Activated CD4-positive, alpha-beta T cell treated with anti-CD3 and anti-CD28 coated beads, Interleukin-2, amount 50 U/mL, for 4 hours (primary cell): ENCODE measurements at places on chromosomes 5 and 9.

GRCh38 chr9:82101475-82101874, 112.9 kb downstream of the SPATA31D1 start:
- no peak for DNase-seq

DNA sequence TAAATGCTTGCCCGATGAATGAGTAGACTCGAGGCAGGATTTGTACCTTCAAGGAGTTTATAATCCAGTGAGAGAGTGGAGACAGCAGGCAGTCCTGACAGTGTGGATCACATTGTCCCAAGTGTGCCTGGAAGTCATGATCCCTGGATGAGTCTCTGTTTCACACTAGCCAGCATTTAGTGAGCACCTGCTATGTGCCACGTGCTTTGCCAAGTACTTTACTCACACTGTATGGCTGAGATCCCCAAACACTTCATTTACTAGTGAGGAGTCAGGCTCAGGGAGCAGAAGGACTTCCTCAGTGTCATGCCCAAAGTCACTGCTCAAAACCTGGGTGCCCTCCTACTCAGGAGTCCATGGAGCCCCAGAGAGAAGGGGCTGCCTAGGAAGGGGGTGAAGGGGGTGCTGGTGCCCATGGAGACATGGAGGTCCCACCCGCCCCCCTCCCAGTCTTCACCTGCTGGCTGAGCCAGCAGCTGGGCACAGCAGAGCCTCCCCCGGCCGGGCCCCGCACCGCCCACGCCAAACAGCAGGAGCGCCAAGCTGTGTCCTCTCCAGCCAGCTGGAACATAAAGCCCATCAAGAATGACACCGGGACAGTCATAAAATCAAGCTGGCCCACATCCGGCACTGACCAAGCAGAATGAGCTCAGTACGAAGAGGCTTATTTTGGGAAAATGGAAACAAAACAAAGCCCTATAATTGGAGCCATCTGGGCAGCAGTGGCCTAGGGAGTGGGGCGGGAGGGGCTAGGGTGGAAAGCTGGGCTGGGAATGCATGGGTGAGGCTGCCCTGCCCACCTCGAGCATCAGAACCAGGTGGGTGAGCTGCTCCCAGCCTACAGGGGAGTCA, 10.6 kb downstream of the LAMC3 start:
- DNase-seq, result no peak

- DNase-seq, result no peak
These were observed 344.2 kb downstream of the NTRK2 start for GRCh38 chr9:85013703-85014102.

DNA sequence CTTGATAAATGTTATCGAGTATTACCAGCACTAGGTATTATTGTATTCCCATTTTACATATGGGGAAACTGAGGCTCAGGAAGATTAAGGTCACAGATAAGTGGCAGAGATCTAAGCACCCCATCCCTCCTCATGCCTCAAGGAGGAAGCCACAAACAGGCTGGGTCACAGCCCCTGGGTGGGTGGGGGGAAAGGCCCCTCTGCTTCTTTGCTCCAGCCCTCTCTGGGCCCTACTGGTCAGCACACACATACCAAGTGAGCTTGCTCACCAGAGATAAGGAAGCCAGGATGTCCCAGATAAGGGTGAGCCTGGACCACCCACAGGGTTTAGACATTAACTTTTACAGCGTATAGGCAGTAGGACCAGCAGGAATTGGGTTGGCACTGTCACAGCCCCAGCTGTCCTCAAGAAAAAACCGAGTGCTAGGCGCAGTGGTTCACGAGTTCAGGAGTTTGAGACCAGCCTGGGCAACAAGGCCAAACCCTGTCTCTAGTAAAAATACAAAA, 45.3 kb downstream of the STK10 start:
- no peak for DNase-seq

DNA sequence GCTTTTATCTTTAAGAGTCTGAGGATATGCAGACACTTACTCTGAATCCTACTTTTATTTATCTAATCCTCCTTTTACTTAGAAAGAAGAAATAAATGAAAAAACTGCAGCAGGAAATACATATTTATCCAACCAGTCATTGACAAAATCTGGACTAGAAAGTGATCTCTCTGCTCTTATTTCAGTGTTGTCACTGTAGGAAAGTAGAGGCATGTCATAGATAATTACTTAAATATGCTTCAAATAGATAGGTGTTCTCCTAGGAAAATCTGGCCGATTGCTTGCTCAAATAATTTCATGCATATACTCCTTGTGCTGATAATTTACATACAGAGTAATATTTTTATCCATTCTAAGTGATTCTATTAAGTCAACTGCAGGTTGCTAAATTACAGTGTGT, 2001.9 kb upstream of the C9orf72 start:
- no peak for DNase-seq

GRCh38 chr5:3827624-3828023, 232.0 kb downstream of the IRX1 start:
- DNase-seq, result no peak

DNA sequence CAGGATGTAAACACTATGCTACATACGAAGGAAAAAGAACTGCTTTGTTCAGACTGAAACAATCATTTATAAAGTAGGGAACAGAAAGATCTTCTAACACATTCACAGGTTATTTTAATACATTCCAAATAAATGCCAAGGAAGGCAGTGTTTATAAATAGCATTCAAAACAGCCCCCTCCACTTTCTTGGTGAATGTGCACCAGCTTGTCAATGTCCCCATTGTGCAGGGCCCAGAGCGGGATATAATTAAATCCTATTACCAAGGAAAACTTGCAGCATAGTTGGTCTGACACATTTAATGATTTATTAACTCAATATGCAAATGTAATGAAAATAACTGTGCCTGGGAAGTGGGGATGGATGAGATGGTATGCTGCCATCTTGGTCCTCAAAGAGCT, 135.9 kb upstream of the RAD23B start:
- no peak for DNase-seq

DNA sequence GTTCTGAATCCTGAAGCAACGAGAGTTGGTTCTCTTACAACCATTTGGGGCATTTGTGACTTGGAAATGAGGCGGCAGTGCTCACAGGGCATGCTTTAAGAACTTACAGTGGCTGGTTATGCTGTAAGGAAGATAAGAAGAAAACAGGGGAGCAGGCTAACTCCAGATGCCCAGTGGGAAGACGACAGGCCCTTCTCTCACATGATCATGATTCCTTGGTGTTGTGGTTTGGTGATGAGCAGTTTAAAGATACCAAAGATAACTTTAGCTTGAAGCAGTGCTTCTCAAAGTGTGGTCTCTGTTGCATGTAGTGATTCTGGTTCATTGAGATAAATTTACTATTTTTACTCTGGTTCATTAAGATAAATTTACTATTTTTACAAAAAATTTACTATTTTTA, 2.6 kb upstream of the HABP4 start:
- no peak for DNase-seq

DNA sequence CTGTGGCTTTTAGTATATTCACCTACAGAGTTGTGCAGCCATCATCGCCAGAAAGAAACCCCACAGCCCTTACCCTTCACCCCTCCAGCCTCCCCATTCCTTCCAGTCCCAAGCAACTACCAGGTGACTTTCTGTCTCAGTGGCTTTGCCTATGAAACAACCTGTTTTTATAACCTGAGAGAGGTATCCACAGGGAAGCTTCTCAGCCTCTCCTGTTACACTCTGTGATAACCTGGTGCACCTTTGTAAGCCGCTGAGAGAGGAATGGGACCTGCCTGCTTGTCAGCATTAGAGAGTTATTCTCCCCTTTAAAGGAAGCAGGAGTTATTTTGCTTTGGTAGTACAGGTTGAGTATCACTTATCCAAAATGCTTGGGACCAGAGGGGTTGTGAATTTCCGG, 93.6 kb downstream of the TRIO start:
- DNase-seq, result no peak

GRCh38 chr9:129407905-129408452, 212.9 kb downstream of the C9orf50 start:
- DNase-seq, result no peak

DNA sequence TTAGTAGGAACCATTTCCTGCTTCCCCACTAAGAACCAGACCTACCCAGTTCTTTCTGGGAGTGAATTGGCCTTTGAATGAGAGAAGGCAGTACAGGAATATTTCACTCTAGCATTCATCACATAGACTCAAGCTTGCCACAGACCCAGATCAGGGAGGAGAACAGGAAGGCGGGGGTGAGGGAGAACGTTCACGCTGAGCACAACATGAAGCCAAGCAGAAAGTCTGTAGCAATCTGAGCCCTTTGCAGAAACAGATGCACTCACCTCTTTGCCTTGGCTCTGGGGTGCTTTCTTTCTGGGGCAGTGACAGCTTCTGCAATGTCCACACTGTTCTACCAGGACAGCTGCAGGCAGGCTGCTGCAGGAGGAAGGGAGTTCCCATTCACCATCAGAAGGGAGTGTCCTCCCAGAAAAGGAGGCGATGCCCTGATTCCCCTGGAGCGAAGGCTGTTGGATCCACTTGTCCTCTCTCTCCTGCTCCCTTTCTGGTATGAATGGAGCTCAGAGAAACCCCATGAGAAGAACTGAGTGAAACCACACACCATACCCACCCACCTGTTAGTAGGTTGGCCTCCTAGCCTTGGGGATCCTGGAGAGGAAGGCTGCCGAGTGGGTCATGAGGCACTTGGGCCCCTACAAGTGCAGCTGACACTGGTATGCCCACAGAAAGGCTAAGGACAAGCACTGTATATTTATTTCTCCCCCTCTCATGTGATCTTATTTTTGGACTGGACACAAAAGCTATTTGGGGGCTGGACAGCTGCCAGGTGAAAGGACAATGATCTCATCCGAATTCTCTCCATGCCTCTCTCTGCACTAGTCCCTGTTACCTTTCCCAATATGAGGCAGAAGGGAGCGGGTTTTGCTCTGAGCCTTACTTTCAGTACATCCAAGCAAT, 11.7 kb upstream of the FGF1 start:
- DNase-seq, result no peak

GRCh38 chr5:150329881-150330876, 27.3 kb upstream of the TCOF1 start:
- DNase-seq, result no peak

DNA sequence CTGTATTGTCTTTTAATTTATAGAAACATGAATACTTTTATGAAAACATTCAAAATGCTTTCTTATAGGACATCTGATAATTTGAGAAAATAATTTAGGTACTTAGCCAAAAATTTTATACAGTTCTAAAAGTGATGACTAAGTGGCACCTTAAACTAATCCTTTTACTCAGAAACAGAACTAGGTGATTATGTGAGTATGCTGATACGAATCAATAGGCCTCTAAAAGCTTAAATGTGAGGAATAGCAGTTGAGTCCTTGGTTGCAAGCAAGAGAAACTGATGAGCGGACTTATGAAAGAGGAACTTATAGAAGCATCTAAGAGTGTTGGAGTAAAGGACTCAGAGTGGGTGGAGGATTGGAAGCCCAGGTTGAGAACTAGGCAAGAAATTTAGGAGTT, 26.4 kb downstream of the ANXA1 start:
- DNase-seq, result no peak

DNA sequence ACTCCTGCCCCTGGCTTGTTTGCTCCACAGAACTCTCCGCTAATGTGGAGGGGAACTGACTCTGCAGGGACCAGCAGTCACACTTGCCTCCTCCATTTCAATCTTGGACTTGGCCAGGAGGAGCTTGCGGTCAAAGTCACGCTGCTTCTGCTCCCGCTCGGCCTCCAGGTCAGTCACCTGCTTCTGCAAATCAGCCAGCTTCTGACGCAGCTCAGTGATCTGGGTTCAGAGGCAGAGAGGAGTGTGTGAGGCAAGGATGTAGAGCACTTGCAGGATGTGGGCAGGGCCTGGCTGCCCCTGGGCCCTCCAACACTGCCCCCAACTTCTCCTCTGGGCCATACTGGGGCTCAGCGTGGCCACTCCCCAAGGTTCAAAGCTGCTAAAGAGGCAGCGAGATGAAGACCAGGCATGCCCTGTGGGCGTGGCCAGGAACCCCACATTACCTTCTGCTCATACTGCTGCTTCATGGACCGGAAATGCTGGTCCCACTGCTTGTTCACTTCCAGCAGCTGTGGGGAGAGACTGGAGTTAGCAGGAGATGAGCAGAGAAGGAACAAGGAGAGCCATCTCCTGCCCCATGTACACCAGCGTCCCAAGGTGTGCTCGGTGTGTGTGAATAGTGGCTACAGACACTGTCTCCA, 22.2 kb downstream of the GPX3 start:
- DNase-seq, result no peak

DNA sequence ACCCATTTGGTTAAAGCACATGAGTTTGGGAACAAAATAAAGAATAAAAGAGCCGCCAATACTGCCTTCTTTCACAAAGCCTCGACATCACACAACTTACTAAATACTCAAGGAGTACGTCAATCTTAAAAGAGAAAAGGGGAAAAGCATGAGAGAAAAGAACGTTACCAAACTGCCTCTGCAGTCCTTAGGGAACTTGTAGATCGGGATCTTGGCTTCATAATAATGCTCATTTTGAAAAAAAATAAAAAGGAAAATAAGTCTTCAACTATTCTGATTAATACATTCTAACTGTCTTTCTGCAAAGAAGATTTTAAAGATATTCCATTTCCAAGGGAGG, 618.4 kb downstream of the PDE4D start:
- no peak for DNase-seq

GRCh38 chr9:92976431-92976830, 29.1 kb downstream of the FGD3 start:
- no peak for DNase-seq

GRCh38 chr5:127008300-127008975, 21.9 kb downstream of the MARCHF3 start:
- no peak for DNase-seq
